Stimulated activated naive B cell treated with anti-CD40 and anti-IgM and Interleukin-4, amounts not matched to agents 10 μg/mL and 1 μg/mL and 100 μg/mL, for 72 hours (primary cell): ENCODE measurements at places on chromosomes 16 and 17.

- DNase-seq = no peak
Measured at GRCh38 chr17:58756246-58757161, 850 bp downstream of the PPM1E start.

DNA sequence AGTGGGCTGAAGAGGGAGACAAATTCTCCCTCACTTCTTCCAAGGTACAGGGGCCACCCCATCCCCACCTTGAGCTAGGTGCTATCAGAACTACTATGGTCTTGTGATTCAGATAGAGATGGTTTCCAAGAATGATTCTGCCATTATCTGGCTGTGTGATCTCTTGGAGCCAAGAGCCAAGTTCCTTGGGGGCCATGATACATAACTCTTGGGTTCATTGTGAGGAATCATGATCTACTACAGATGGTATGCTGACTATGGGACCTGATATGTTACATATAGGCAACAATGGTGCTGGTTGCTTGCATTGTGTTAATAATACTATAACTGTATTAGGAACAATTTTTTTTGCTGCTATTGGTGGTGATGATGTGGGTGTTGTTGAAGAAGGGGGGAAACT, 45.7 kb downstream of the DYNLRB2 start:
- no peak for DNase-seq

GRCh38 chr16:30185683-30186421, 2.5 kb downstream of the CORO1A start:
- DNase-seq = peak; percentile 79

DNA sequence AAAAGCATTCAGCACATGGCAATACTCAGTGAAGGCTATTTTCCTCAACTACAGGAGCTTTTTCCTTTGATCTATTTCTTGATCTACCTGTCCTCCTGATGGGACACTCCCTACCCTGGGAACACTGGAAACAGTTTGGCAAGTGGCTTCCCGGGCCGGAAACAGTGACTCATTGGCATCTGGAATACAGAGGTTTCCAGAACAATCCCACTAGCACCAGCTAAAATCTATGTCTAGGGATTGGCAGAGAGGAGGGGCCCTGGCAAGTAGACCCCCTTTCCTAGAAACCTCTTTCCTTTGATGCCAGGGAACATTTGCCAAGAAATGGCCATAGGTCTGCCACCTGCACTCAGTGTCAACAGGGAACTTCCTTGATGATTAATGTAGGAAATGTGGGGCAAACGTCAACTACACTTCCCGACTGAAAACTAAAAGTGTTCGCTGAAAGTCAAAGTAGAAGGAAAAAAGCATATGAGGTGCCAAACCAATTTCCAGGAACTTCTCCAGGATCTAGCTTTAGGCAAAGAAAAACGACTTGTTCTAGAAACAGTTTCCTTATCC, 30.4 kb upstream of the FBXW10B start:
- DNase-seq = no peak

DNA sequence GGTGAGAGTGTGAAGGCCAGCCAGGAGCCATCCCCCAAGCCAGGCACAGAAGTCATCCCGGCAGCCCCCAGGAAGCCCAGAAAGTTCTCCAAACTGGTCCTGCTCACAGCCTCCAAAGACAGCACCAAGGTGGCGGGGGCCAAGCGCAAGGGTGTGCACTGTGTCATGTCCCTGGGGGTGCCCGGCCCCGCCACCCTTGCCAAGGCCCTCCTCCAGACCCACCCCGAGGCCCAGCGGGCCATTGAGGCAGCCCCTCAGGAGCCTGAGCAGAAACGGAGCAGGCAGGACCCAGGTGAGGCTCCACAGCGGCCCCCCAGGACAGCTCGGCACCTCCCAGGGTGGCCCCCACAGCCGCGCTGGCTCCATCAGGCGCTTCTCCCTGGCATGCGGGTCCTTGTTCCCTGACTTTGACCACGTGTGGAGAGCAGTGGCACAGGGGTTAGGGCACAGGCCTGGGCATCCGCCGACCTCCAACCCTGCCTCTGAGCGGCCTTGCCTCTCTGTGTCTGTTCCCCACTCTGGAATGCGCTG, 13.5 kb downstream of the FLYWCH2 start:
- no peak for DNase-seq
